ENCODE measurements at places on chromosomes 7 and 10.

DNA sequence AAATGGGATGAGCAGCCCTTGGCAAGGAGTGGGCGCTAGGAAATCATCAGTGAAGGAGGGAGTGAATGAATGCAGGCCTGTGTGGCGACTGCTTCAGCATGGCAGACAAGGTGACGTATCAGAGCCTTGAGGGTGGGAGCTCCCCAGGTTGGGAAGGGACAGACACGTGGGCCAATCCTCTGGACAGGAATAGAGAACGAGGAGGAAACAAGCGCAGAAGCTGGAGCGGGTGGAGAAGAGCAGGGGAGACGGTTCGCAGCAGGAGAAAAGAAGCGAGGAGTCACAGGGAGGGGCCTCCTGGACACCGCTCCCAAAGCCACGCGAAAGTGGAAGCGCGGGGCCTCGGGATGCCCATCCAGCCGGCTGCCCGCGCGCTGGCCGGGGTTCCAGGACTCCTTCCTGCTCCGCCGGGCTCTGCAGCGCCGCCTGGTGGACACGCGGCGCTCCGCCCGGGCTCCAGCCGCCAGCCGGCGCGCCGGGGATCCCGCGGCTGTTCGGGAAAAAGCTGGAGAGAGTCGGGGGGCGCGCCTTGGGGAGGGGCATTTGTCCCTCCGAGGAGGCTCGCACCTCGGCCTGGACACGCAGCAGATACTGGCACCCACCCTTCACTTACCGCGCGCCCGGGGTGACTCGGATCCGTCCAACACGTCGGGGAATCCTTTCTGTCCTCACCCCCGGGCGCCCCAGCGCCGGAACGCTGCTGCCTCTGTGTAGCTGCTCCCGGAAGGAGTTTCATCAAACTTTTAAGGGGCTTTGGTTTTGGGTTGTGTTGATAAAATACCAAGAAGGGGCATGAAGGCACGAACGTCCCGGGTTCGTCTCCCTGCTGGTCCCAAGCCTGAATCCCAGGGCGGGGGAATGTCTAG is 6.3 kb downstream of the ZNF503 start:
- DNase-seq: no peak

- no peak for DNase-seq
Observed at GRCh38 chr7:32068411-32069101, 1.7 kb downstream of the PDE1C start.

- no peak for DNase-seq
Observed at GRCh38 chr7:4754433-4755010, 20.9 kb upstream of the AP5Z1 start.

DNA sequence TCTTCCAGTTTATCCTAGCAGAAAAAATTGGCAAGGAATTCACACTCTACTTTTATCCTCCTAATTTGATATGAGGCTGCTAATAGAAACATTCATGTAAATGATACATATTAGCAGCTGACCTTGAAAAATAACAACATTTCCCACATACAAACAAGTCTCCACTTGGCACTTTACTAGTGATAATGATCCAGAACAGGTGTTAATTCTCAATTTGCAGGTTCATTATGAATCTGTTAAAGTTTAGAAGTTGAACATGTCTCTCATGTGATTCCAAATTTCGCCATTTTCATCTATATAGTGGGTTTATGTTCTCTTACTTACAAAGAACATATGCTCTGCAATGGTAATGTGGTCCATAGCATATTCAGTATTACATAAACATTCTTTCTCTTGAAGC is 1396.8 kb upstream of the LRRTM3 start:
- DNase-seq: no peak

- DNase-seq: no peak
Observed at GRCh38 chr7:30996256-30996655, 32.5 kb downstream of the GHRHR start.

DNA sequence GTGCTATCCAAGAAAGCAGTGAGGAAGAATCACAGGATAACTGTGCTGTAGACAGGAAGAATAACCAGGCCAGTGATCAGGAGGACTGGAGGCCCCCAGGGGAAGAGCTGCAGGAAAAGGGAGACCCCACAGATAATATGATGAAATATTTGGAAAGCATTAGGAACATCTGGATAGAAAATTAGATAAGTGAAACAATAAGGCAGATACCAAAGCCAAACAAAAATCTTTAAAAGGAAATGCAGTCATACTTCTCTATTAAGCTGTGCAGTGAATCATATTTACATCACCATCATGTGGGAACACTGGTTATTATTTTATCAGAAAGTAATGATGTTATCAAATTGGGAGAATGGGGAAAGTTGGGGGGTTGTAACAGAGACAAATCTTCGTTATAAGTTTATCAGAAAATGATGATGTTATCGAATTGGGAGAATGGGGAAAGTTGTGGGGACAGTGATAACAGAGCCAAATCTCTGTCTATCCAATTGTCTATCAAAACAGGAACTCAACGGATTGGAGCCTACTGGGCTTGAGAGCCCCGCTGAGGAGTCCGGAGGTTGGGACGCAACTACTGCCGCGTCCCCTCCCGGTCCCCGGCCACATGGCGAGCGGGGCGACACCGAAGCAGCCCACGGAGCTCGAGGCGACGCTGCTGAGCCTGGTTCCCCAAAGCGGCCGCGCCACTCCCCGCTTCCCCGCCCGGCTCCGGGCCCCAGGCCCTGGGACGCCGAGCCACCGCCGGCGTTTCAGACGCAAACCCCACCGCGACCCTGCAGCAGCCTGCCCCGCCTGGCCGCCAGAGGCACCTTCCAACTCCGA is 14.0 kb upstream of the RALA start:
- DNase-seq: no peak

GRCh38 chr7:4775848-4776623 is 613 bp downstream of the AP5Z1 start:
- DNase-seq: no peak

- DNase-seq: no peak
Observed at GRCh38 chr7:100765250-100765649, 31.9 kb downstream of the ZAN start.

- no peak for DNase-seq
Observed at GRCh38 chr10:26381986-26382385, 56.2 kb upstream of the APBB1IP start.

DNA sequence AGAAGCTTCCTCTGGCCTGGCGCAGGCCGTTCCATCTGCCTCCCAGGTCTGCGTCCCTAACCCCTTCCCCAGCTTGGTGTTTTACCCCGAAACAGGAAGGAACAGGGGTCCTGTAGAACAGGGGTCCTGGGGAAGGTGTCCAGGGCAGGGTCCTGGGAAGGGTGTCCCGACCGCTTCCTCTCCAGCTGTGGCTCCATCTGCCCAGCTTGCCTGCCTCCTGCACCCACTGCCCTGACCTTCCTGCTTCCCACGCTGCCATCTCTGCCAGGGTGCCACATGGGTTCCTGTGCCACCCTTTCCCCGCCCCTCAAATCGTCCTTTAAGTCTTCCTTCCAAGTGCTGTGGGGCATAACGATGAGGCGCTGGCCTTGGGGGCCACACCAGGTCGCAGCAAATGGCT is 32.4 kb downstream of the WDR86 start:
- DNase-seq: no peak

- no peak for DNase-seq
Observed at GRCh38 chr7:15326044-15326644, 235.7 kb downstream of the AGMO start.

GRCh38 chr10:120761951-120762350 is 89.2 kb upstream of the WDR11 start:
- DNase-seq: no peak

- no peak for DNase-seq
Observed at GRCh38 chr10:33565231-33565630, 230.8 kb upstream of the NRP1 start.

DNA sequence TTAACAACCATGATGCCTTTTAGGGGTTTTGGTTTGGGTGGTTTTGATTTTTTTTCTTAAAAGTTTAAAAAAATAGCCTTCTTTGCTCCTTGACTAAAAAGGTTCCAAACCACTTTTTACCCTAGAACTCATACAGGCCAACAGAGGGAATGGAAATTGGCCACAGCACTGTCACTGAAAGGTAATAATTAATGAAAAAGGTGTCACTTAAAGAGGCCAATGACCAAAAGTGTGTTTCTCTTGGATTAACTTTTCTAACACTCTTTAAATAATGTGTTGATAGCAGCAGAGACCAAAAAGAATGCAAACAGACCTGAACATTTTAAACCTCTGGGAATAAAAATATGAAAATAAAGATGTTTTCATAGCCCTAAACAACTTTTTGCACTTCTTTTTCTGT is 221.1 kb upstream of the TCF7L2 start:
- no peak for DNase-seq

GRCh38 chr7:130907439-130907838 is 173.4 kb upstream of the KLF14 start:
- no peak for DNase-seq

GRCh38 chr10:23608926-23609325 is 170.1 kb downstream of the OTUD1 start:
- DNase-seq: no peak

DNA sequence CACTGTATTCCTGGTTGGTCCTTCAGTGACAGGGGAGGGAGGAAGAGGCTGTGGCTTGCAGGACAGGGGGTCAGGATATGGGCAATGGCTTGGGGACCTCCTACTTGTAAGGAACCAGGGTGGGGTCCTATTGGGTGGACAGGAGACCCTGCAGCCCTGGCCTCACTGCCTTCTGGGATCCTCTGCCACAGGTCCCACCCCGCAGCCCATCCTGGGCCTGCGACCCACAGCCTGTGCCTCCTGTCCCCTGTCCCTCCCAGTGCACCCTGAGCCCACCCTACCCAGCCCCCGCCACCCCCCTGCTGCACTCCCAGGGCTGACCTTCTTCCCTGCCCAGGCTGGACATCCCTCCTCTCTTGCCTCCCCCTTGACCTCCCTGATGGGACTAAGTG is 58.7 kb upstream of the MYL10 start:
- no peak for DNase-seq

DNA sequence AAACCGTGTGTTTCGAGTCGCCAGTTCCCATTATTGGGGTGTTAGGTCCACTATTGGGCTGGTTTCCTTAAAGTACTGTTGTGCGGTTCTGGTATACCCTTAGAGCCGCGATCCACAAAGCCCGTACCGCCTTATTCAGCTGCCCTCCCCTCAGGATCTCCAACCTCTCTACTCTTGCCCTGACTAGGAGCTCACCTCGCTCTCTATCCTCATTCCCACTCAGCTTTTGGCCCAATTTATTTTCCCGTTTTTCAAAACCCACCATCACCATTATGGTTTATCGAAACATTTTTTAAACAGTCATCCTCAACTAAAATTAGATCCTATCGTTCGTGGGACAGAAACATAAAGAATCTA is 461 bp upstream of the ETV1 start:
- no peak for DNase-seq

- DNase-seq: no peak
Observed at GRCh38 chr10:132480356-132480755, 57.2 kb upstream of the INPP5A start.

- DNase-seq: no peak
Observed at GRCh38 chr7:157612009-157612663, 275.3 kb downstream of the DNAJB6 start.

GRCh38 chr10:44650691-44651661 is 260.2 kb upstream of the TMEM72 start:
- DNase-seq: no peak

GRCh38 chr7:92680442-92680841 is 90.3 kb upstream of the FAM133B start:
- DNase-seq: no peak

DNA sequence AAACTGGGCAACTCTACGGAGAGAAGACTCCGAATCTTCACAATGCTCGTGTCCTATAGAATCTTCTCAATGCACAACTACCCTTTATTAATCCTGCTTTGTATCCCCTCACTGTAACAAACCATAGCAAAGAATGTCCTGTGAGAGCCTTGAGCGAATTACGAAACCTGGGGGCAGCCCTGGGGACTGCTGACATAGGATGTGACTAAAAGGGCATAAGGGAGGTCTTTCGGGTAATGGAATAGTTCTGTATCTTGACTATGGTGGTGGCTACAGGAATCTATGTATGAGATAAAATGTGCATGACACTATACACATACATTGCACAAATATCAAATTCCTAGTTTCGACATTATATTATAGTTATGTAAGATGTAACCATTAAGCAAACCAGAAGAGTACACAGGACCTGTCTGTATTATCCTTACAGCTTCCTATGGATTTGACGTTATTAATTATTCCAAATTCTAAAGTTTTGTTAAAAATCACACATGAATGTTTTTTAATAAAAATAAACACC is 162.5 kb upstream of the KCTD7 start:
- DNase-seq: no peak

- no peak for DNase-seq
Observed at GRCh38 chr10:102945449-102945848, 27.4 kb downstream of the CNNM2 start.

GRCh38 chr7:6558837-6559236 is 7.6 kb upstream of the GRID2IP start:
- no peak for DNase-seq

- no peak for DNase-seq
Observed at GRCh38 chr7:103955985-103956384, 33.5 kb downstream of the RELN start.

GRCh38 chr10:99766302-99766681 is 16.1 kb upstream of the ABCC2 start:
- no peak for DNase-seq

GRCh38 chr7:112877691-112878460 is 87.7 kb upstream of the TMEM168 start:
- DNase-seq: no peak

- no peak for DNase-seq
Observed at GRCh38 chr7:143456992-143457793, 13.9 kb downstream of the TAS2R60 start.

- no peak for DNase-seq
Observed at GRCh38 chr7:34138483-34138882, 233.1 kb downstream of the BMPER start.

GRCh38 chr10:127537924-127538323 is 11.2 kb upstream of the NPS start:
- DNase-seq: no peak

GRCh38 chr7:19144661-19145433 is at the start of gene FERD3L:
FERD3L (minus strand) TSS chr7:19145421; CDS start chr7:19145362, 59 bp downstream.
- DNase-seq: no peak

GRCh38 chr7:80781561-80781979 is 137.3 kb downstream of the SEMA3C start:
- DNase-seq: no peak

DNA sequence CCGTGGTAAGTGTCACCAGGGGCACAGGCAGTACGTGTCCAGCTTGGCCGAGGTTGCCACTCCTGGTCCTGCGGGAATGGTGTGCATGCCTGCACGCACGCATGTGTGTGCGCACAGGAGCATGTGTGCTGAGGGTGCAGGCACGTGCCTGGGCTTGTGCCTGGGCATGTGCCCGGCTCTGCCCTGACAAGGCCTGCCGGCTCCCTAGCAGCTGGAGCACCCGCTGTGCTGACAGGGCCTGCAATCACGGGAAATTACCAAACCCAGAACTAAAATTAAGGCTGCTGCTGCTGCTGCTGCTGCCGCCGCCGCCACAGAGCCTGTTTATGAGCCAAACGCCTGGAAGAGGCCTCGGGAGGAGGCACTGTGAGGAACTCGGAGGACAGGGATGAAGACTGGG is 28.7 kb downstream of the GHRHR start:
- DNase-seq: no peak
